ENCODE measurements at places on chromosomes 16 and 17. TPM values are rescaled to one million over a fixed set of nuclear protein-coding genes. Genes with fewer than 3 reads are reported as not detected.

Gene MYH11
- total RNA-seq: under 0.01 TPM

Gene CDH11
- 176 TPM for total RNA-seq

Gene OTOP3
- total RNA-seq: not detected

Gene CDH5
- total RNA-seq: not detected

Gene CCL16
- not detected for total RNA-seq

Gene KRTAP16-1
- not detected for total RNA-seq

Gene CSH1
- total RNA-seq: not detected

Gene ARL5C
- not detected for total RNA-seq

Gene CCDC40
- 2.0 TPM for total RNA-seq

Gene STX8
- 137 TPM for total RNA-seq

Gene C16orf86
- total RNA-seq: 9.6 TPM

Gene PRSS36
- 0.29 TPM for total RNA-seq

Gene PRSS53
- 2.5 TPM for total RNA-seq

Gene KRTAP2-3
- total RNA-seq: not detected

Gene CEMP1
- total RNA-seq: not detected

Gene KRTAP4-3
- not detected for total RNA-seq

Gene PRR15L
- total RNA-seq: not detected

Gene CA7
- not detected for total RNA-seq

Gene GNG13
- total RNA-seq: not detected

Gene TVP23C
- 21.3 TPM for total RNA-seq

Gene CACNA1G
- total RNA-seq: 1.7 TPM

Gene NCOR1
- 90.6 TPM for total RNA-seq

Gene PRDM7
- total RNA-seq: not detected

Gene ABCC12
- total RNA-seq: 0.15 TPM

Gene CCNF
- total RNA-seq: 5.1 TPM
